NCI-H1930 (cell line): ENCODE measurements at places on chromosomes 12 and 14.
A peak's percentile ranks its signal among the peaks of the same experiment; 100 is the strongest.

DNA sequence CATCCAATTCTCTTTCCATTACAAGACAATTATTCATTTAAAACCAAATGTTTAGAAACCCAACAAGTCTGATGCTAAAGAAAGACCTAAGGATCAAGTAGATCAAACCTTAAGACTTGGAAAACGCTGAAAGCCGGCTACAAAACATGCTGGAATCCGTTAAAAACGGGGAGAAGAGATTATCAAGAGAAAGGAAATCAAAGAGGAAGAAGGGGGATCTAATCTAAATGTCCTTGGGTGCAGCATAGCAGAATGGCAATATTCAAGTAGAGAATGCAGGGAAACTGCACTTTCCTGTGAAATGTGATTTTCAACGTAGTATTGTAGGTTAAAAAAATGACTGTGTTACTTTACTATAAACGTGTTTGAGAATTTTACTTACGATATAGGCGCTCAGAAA lies 1.3 kb downstream of the PPP1R13B start:
- DNase-seq, result no peak

DNA sequence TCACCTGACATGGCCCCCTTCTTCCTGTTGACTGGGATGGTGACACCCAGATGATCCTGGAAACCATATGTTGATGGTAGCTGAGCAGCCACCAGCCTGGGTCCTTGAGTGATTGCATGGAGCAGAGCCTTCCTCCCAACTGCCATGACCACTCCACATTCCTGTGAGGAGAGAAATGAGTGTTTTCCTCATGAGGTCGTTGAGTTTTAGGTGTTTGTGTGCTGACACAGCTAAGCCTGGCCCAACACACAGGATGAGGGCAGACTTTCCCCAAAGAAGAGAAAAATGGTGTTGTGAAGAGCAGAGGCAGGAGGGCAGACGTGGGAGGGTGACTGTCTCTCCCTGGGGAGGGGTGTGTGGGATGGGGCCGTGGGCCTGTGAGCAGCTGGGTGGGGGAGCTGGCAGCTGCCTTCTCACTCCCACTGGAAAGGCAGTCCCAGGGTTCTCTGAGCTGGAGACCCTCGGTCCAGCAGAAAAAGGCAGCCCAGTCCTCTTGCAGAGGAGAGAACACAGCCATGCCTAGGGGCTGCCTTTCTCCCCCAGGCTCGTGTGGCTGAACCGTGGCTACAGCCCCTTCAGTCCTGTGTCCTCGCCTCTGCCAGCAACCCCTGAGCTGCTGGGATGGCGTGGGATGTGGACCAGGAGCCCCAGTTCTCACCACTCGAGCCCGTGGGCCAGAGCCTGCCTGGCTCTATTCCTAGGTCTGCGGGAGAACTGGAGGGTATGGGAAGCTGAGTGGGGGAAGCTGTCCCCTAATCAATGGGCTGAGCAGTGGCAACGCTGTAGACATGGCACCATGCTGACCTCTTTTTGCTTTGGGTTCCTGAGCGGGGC lies 257.0 kb downstream of the ADGRD1 start:
- no peak for DNase-seq

DNA sequence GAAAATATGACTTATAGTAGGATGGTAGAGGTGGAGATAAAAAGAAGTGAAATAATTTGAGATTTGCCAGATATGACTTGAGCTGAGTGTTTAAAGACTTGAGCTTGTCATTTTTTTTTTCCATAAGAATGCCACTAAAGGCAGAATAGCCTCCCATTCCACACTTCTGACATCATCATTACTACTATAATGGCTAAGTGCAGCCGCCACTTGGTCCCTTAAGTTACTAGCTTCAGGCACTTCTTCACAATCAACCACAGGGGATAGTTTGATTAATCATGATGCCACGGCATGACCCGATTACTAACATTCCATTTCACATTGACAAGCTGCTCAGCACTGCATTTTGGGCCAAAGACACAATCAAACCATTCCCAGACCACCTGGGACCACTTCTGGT lies 127.9 kb downstream of the EFCAB11 start:
- no peak for DNase-seq

- DNase-seq, result no peak
Measured at GRCh38 chr12:65477721-65478120, 199.2 kb downstream of the MSRB3 start.

DNA sequence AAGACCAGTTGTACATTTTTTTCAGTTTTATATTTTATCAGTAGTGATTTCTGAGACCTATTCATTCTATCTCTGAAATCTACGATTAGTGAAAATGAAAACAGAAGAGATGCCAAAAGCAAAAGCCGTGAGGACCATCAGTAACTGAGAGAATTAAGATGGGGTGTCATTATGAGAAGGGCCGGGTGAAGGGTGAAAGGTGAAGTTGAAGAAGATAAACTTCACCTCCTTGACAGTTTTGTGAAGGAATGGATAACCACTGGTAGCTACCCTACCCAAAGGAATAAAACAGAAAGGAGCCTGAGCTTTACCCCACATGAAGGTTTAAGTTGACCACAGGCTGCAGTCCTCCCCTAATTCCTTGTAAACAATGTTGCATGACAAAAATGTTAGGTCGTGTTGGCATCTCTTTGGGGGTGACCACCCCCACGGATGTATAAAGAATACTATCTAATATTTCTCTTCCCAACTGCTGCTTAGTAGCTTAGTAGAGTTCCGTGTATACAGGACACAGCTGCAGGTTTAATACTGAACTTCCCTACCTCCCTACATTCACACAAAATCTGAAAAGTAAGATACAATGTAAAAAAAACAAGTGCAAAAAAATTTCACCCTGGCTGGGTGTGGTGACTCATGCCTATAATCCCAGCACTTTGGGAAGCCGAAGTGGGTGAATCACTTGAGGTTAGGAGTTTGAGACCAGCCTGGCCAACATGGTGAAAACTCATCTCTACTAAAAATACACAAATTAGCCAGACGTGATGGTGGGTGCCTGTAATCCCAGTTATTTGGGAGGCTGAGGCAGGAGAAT lies 23.9 kb downstream of the GPR19 start:
- DNase-seq, result no peak

- DNase-seq, result no peak
Measured at GRCh38 chr12:74747305-74747704, 209.7 kb downstream of the ATXN7L3B start.

DNA sequence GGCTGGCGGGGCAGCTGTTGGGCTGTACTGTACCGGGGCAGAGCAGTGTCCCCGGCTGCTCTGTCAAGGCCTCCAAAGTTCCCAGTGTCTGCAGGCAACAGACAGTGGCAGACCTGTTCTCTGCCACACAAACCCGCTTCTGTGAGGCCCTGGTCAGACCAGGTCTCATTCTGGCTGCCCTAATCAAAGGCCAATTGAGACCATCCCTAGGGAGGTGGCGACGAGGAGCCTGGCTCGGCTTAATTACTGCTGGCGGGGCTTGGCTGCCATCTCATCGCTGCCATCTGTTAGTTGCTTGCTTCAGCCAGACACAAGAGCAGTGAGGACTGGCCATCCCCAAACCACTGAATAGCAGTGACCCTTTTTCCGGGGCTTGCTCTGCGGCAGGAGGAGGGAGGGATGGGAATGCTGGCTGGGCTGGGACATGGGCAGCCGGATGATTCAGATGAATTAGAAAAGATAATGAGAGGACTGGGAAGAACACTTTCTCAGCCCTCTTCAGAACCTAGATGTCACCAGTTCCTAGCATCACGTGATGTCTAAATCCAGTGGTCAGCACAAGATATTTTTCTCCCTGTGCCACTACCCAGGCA lies 24.5 kb downstream of the ERG28 start:
- DNase-seq, result no peak

DNA sequence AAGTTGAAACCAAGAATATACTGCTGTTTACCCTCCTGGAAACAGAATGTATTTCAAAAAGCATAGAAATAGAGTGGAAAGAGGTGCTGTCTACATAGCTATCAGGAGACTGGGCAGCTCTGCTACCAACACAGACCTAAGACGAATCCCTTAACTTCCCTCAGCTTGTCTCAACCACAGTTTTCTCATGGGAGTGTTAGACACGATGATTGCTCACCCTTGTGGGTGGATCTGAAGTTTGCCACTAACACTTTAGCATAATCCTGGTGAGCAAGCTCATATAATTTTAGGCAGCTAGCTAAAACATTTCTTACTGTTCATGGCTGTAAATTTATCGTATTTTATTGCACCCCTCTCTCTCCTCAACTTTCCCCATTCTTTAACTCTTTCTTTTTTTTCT lies 38.5 kb downstream of the C12orf75 start:
- no peak for DNase-seq

DNA sequence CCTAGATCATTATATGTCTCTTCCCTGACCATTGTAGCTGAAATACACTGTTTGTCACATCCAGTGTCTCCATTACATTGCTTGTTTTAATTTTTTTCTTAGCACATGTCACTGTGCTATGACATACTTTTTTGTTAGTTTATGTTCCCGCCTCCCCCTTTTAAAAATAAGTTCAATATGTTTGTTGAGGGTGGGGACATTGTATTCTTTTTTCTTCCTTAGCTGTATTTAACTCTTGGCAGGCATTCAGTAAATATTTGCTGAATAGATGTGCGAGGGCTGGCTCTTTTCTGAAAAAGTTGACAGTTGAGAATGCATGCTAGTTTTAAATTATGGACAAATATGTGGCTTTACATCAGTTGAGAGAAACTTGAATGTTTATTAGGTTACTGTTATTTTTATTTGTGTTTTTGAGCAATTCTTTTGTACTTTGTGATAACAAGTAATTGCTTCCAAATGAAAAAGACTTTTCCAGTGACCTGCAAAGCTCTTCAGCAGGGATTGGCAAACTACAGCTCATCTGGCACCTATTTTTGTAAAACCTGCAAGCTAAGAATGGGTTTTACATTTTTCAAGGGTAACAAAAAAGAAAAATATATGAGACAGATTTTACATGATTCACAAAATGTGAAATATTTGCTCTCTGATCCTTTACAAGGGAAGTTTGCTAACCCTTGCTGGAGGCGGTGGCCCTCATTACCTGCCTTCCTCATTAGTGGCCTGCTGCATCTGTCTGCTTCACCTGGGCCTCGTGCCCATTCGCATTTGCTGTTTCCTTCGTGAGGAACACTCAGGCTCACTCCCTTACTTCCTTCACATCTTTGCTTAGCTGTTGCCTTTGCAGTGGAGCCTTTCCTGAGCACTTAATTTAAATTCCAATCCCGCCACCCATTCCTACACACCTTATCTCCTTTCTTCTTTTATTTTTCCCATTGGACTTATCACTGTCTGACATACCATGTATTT lies 229.4 kb downstream of the ERC1 start:
- DNase-seq, result peak; percentile 93
